Amygdala (tissue), 56 donors: ENCODE measurements at places on chromosomes 6 and 20.
A peak's percentile ranks its signal among the peaks of the same experiment; 100 is the strongest.

DNA sequence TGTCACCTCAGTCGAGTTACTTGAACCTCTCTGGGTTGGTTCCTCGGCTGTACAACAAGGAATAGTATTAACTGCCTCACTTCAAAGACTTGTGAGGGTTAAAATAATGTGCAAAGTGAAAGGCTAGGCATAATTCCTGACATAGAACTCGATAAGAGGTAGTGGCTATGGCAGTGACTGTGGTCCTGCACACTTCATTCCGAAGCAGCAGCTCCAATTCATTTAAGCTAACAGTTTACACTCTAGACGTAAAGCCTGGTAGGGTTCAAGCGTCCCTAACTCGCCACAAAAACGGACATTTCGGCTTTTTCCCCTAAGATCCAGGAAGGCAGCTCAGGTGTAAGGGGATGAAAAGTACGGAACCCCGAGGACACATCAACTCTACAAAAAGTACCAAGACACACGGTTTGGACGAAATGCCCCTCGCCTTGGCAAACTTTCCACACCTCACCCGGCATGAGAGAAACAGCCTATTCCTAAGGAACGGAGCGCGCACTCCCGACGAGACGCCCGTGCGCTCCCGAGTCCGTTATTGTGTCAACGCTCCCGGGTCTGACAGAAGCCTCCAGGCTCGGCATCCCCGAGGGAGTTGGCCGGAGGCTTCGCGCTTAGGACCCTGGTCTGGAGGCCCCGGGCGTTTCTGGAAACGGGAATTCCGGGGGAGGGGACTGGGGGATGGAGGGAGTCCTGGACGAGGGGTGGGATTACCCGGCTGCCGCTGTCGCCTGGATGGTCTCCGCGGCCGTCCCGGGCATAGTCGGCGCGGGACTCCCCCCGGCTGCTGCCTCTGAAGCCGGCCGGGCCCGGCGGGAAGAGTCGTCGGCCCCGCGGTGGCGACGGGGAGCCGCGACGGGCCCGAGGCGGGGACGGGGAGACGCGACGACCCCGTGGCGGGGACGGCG lies 937 bp downstream of the ZNF318 start:
- no peak for DNase-seq

DNA sequence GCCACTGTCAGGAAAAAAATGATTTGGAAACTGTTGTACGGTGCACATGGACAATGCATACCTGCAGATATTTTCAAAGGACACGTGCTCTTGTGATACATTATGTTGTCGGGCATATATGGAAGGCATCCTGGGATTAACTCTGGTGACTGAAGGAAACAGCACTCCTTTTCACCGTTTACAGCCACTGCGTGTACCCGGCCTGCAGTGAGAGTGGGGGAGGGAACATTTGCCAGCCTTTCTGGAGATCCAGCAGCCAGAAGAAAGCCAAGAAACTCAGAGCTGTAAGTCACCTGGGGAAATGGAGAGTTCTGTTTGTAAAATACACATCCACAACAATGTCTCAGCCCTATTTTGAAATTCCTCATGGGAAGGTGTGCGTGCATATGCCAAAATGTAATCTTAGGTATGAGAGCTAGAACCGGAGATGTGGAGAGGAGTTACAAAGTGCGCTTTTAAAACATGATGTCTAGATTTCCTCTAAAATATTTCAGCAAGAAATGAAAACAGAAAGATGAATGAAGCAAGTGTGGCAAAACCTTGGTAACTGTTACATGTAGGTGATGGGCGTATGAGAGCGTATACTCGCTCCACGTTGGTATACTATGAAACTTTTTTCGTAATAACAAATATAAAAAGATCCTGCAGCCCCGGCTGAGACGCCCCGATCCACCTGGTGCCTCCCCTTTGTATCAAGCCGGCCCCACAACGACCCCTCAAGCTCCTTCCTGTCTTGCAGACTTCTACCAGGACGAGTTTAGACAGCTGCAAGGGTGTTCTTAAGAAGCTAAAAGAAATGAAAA lies 8.6 kb upstream of the FOXF2 start:
- DNase-seq = no peak

DNA sequence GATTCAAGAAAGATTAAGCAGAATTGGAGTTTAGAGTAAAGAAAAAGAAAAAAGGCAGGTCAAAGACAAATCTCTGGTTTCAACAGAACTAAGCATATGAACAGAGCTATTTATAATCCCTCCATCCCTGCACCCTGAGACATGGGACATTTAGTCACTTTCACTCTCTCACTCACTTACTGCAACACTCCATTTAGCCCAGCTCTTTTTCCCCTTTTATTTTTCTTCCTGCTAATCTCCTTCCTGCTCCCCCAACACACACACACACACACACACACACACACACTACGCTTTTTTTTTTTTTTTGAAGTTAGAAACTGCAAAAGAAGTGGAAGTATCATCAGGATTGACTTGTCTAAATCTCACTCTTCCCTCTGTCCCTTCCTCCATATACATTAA lies 45.1 kb upstream of the TBC1D7 start:
- no peak for DNase-seq

GRCh38 chr6:161536224-161536630 lies 262.4 kb upstream of the AGPAT4 start:
- no peak for DNase-seq

- no peak for DNase-seq
These were observed 148.1 kb downstream of the ZDHHC14 start for GRCh38 chr6:157528931-157529653.

GRCh38 chr6:142534484-142534883 lies 232.7 kb downstream of the ADGRG6 start:
- DNase-seq = no peak

DNA sequence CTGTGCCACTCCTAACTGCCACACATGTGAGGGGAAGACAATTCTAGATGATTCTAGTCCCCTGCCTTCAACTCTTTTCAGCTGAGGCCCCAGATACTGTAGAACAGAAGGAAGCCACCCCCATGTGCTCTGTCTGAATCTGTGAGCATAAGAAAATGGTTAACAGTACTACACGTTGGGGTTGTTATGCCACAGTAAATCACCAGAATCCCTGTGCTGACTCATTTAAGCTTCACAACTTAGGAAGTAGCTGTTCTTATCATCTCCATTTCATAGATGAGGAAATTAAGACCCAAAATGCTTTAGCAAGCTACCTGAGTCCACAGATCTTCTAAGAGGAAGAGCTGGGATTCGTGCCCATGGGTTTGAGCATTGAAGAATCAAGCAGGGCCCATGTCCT lies 27.4 kb upstream of the SCRT2 start:
- no peak for DNase-seq

- DNase-seq = peak; percentile 60
These were observed at the start of gene CBFA2T2 for GRCh38 chr20:33490023-33490933. Gene CBFA2T2, plus strand, starts transcription at chr20:33490096. Its CDS starts 172 bp downstream, at chr20:33490268.

- DNase-seq = no peak
These were observed 560.0 kb downstream of the TBC1D32 start for GRCh38 chr6:120774275-120774674.

DNA sequence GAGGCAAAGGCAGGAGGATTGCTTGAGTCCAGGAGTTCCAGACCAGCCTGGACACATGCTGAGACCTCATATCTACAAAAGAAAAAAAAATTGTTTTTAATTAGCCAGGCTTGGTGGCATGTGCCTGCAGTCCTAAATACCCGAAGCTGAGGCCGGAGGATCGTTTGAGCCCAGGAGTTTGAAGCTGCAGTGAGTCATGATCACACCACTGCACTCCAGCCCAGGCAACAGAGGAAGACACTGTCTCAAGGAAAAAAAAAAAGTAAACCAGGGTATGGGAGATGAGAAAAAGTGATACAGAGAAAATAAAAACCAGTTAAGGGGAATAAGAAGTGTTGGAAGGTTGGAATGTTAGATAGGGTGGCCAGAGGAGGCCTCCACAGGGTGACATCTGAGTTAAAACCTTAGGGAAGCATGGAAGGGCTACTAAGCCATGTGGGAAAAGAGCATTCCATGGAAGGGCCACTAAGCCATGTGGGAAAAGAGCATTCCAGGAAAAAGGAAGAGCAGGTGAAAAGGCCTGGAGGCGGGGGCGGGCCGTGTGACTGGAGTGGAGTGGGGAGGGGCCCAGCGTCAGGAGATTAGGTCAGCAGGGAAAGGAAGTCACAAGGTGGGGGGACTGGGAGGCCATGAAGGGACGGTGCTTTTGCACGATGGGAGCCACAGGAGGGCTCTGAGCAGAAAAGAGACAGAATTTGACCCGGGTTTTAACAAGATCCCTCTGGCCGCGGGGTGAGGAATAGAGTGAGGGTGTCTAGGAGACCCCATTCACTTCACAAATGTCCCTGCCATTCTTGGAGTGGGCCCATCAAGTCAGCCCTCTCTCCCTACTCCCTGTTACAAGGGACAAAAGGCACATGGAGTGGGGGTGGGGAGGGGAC lies 18.3 kb downstream of the CPNE5 start:
- no peak for DNase-seq

DNA sequence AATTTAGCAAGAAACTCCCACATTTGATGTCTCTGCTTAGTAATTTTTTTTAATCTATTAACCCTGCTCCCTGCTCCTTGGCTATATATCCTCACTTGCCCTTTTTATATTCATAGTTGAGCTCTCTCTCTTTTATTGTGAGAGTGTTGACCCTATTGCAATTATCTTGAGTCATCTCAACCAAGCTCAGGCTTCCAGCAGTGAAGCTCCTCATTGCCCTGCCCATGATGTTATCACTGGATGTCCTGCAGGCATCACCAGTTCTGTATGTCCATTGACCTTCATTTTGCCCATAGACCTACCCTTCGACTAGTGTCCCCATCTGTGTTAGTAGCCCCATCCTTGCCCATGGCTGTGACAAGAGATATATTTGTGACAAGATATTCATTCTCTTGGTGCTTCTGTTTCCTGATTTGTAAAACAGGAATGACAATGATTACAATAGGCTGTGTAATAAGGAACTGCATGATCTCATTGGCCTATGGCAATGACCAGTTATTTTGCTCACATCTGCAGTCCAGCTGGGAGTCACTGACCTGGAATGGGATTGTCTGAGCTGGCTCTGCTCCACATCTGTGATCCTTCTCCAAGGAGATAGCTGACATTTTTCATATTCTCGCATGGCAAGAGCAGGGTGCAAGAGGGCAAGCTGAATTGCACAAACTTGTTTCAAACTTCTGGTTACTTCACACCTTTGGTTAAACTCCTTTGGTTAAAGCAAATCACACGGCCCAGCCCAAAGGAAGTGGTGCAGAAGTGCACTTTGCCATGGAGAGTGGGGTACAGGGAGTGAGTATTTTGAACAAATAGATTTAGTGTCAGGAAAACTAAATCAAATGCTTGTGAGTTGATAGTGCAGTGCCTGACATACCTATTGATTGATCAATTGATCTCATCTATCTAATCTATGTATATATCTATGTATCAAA lies 47.7 kb upstream of the CST5 start:
- DNase-seq = no peak

DNA sequence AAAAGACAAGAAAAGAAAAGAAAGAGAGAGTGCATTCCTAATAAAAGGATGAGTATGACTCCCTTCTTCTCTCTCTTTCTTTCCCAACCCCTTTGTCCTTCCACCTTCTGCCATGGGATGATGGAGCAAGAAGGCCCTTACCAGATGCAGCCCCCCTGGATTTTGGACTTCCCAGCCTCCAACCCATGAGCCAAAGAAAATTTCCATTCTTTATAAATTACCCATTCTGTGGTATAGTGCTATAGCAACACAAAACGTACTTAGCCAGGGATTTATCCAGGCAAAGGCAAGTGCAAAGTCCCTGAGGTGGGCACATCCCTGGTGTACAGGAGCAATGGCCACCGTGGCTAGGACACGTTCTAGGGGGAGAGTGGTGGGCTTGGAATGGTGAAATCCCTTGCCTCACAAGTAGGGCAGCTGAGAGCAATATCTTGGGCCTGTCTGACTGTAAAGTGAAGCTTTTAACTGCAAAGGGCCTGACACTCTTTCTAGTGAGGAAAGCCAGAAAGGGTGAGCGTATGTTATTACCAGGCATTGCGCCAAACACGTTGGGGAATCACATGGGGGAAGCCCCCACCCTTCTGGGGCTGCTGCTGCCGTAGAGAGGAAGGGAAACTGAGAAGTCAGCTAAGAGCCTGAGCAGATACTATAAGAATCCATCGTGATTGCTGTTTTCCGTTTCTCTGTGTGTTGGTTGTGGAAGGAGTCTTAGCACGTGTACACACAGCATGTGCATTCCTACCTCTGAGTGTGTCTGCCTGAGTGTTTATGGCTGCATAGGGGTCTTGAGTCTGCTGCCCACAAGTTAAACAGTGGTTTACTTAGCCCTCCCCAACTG lies 50.7 kb upstream of the SIRPA start:
- DNase-seq = no peak

DNA sequence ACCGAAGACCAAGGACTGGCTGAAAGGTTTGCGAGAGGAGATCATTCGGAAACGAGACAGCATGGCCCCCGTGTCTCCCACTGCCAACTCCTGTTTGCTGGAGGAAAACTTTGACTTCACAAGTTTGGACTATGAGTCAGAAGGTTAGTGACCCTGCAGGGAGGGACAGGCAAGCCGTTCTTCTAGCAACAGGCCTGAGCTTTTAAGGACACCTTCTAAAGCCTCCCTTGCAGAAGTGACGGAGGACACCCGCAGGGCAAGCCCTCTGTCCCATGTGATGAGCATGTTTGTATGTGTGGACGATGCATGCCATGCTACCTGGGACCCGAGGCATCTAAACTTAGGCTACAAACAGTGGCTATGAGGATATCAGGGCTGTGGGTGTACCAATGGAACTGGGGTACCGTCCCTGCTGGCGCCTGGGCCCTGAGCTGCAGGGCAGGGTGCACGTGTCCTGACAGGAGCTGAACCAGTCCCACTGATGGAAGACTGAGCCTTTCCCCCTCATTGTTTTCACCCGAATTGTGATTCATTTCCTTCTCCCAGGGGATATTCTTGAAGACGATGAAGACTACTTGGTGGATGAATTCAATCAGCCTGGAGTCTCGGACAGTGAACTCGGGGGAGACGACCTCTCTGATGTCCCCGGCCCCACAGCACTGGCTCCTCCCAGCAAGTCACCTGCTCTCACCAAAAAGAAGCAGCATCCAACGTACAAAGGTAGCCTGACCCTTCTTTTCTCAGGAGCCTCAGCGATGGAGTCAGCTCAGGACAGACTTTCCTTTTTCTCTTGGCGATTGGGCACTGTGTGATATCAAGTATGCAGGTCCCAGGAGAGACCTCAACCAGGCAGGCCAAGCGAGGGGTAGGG lies 84.4 kb downstream of the SERAC1 start:
- DNase-seq = no peak

- DNase-seq = no peak
These were observed 29.8 kb downstream of the ADGRG6 start for GRCh38 chr6:142331601-142332000.

DNA sequence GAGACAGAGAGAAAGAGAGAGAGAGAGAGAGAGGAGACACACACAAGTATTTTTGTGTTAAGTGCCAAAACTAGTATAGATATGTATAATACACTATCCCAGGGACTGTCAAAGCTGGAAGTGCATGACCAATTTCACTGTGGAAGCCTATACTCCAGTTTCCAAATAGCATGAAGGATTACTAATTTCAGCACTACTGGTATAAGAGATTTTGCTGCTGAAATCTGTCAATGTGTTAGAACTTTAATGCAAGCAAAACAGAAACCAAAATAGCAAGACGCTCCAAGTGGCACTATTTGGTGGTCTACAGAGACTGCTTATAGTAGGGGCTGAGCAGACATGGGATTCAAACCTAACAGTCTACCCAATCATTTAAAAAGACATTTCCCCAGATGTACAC lies 284.8 kb downstream of the BTBD9 start:
- DNase-seq = no peak

GRCh38 chr6:124869416-124869815 lies 92.8 kb upstream of the RNF217 start:
- no peak for DNase-seq
